Left kidney (tissue), 8 donors: ENCODE measurements at places on chromosomes 1 and 21. TPM values are rescaled to one million over a fixed set of nuclear protein-coding genes. Genes with fewer than 3 reads are reported as not detected.

GRCh38 chr1:178609015-178609414, 96.1 kb downstream of the TEX35 start:
- DNase-seq = no peak

DNA sequence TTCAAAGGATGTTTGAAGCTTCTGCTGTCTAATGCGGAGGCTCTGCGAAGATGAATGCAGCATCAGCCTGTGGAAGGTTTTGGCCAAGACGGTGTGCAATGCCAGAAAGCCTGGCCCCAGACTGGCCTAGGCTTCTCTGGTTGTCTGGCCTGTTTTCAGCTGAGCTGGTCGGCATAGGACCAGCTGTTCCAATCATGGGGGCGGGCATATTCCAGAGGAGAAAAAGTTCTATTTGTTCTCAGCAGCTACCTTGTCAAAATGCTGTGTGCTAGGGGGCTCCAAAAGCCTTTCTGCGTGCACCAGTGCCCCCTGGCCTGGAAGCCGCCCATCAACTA, 57.6 kb downstream of the TGFB2 start:
- no peak for DNase-seq

DNA sequence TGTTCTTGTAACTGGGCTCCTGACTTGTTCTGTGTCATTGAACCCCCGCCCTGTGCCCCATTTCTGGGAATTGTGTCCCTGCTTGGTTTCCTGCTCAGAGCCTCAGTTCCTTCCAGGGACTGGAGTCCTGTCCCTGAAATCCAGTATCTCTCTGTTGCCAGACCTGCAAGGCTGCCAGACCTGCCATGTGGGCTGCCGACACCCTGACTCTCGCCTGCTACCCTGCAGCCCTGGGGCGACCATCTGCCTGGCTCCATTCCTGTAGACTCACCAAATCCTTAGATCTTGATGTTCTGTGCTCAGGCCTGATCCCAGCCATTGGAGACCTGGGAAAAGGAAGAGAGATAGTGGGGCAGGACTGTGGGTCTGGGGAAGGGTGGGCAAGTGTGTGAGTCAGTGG, 383.3 kb upstream of the PROX1 start:
- DNase-seq = no peak

DNA sequence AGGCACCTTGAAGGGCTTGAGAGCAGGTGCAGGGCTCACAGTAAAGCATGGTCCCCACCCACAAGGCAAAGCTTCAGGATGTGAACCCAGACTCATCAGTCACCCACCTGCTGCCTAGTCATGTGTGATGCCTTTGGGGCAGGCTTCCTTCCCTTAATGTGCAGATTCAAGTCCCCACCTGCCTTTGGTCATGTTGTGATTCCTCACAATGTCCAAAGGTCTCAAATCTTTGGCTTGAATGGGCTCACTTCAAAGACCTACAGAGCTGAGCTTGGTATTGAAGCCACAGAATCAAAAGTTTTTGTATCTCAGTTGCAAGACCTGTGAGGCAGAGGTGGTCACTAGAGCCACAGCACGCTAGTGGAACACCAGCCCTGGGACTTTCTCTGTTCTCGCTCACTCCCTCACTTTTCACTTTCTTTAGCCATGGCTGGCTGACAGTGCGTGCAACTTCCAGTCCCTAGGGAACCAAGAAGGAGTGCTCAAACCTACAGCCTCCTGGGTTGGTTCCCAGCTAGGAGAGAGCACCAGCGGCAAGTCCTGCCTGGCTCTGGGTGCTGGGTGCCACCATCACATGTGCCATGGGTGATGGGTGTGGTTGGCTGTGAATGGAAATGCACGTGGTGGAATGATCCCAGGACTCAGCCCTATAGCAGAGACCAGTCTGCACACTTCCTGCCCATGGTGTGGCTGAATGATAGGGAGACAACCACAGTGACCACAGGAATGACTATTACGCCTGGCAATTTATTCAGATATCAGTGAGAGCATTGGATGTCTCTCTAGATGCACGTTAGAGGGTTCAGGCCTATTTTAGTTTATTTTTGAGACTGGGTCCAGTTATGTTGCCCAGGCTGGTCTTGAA, 26.4 kb upstream of the CLIC6 start:
- no peak for DNase-seq

- peak; percentile 53 for DNase-seq
Observed at GRCh38 chr1:206556750-206557635, 49.7 kb downstream of the RASSF5 start.

GRCh38 chr1:24639881-24640280, 3.2 kb upstream of the SRRM1 start:
- no peak for DNase-seq

DNA sequence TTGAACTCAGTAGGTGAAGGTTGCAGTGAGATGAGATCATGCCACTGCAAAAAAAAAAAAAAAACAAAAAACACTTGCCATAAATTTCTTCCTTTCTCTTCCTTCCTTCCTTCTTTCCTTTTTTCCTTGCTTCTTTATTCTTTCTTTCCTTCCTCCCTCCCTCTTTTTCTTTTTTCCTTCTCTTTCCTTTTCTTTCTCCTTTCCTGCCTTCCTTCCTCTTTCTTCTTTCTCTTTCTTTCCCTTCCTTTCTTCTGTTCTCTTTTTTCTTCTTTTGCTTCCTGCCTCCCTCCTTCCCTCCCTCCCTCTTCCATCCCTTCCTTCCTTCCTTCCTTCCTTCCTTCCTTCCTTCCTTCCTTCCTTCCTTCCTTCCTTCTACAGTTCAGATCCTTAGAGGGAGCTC, 71.2 kb downstream of the LYPLAL1 start:
- DNase-seq = no peak

DNA sequence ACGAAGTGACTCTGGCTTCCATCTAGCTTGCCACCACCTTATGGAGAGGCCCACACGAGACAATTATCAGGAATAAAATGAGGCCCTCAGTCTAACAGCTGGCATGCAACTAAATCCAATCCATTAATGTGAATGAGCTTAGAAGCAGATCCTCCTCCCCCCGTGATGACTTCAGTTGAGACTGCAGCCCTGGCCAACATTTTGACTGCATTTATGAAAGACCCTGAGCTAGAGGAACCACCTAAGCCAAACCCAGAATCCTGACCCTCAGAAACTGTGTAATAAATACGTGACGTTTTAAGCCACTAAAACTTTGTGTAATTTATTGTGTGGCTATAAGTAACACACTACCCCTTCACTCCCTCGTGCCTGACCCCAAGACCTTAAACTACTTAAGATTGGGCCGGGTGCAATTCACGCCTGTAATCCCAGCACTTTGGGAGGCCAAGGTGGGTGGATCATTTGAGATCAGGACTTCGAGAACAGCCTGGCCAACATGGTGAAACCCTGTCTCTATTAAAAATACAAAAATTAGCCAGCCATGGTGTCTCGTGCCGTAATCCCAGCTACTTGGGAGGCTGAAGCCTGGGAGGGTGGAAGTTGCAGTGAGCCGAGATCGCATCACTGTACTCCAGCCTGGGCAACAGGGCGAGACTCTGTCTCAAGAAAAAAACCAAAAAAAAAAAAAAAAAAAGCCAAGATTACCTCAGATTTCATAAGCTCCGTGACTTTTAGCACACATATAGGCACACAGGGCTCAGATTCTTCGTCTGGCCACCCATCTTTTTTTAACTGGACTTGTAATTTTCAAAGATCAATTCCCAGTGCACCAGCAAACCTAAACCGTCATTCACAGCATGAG, 72.5 kb downstream of the ENAH start:
- DNase-seq = peak; percentile 28

The CFHR3 gene
- 0.50 TPM for polyA plus RNA-seq

GRCh38 chr1:171468120-171468750, 17.1 kb upstream of the PRRC2C start:
- no peak for DNase-seq

The MPZ gene
- polyA plus RNA-seq = 3.5 TPM

- no peak for DNase-seq
Observed at GRCh38 chr21:26388731-26389231, 184.3 kb downstream of the CYYR1 start.

GRCh38 chr1:223712850-223713474, 623 bp downstream of the CAPN2 start:
- DNase-seq = no peak

GRCh38 chr1:206967096-206967849, 3.0 kb downstream of the FCAMR start:
- no peak for DNase-seq

The ALG14 gene
- polyA plus RNA-seq = 9.5 TPM

DNA sequence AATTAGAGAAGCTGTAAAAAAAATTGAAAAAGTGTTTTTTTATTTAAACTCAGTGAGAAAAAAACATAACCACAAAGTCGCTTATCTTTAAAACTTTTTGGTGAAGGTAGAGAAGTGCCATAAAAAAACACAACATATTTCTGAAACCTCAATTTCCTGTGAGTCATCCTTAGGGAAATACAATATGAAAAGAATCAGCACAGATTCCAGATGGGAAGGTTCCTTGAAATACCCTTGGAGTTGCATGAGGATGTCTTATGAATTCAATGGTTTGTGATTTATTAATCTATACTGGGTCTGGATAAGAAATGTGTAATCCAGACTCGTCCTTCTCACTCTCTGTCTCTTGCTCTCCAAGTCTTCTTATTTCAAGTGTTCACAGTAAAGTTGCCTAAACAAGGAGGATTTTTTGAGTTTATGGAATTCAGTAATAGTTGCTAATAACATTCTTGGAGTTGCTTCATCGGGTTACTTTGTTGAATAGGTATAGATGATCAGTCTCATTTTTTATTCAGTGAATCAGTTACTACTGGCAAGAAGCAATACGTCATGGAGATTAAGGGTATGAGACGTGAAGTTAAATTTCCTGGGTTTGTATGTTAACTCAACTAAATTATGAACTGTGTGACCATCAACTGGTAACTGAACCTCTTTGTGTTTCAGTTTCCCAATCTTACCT, 191.4 kb downstream of the KCNK2 start:
- no peak for DNase-seq

DNA sequence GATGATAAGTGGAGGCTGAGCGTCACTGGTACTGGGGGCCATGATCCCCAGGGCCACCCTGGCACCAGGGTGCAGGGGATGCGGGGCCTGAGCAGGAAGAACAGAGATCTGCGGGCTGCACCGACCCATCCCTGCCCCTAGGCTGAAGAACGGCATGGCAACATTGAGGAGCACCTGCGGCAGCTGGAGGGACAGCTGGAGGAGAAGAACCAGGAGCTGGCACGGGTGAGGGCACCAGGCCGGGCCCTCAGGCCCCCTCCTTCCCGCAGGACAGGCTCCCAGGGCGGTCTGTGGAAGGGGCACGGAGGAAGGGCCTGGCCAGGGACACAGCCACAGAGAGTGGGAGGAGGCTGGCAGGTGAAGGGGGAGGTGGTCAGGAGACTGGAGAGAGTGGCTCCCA, 21.8 kb downstream of the PPFIA4 start:
- DNase-seq = no peak

The AKT3 gene
- 27.7 TPM for polyA plus RNA-seq
